ENCODE measurements at places on chromosomes 1 and 21.

DNA sequence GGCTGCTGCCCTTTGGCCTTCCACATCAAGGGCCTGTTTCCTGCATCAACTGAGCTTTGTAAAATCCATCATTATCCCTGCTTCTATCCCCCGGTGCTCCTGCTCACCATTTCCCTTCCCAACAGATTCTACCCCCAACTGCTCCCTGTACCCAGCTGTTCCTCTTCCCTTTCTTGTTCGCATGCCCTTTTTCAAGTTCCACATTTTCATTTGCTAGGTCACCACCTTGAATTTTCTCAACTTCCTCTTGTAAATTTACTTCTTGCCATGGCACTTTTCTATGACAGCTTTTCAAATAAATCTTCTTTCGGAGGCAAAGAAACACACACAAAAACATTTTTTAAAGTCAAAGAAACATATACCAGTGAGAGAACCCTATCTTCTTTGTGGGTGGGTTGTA, 330.5 kb upstream of the ADGRL2 start:
- DNase-seq: no peak

DNA sequence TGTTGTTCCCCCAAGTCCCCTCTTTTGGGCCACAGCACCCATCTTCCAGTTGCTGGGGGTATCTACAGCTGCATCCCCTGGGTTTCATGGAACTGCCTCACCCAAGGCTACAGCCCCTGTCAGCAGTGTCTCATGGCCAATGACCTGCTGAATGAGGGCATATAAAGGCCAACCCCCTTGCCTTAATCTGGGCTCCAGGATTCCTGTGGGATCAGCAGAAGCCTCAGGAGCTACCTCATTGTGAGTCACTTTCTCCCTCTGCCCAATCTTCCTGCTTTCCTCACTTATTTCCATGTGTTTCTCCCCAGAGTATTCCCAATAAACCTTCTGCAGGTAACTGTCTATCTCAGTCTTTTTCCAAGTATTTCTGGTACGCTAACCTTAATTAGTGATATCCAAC, 37.3 kb upstream of the SYT14 start:
- DNase-seq: no peak

DNA sequence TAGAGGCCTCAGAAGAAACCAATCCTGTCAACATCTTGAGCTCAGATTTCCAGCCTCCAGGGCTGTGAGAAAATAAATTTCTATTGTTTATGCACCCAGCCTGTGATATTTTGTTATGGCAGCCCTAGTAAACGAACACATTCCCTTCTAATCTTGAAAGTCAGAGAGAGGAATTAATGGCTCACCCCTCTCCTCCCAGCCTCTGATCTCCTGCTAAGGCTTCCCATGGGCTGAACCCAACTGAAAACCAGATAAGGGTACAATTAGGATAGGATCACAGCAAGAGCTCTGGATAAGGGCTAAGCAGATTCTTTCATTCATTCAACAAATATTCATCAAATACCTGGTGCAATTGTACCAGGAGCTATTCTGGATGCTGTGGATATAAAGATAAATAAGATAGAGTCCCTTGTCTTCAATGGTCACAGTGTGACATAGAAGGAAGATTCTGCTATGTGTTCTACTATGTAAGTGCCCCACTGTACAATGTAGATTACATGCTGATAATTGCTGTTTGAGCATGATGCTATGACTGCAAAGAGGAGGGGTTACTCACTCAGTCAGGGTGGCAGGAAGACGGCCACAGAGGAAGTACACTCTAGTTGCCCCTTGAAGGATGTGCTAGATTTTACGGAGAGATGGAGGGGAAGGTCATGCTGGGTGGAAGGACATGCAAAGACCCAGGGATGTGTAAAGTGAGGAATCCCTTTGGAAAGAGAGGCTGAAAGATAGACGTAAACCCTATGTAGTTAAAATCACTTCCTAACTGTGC, 203.3 kb upstream of the JUN start:
- no peak for DNase-seq

DNA sequence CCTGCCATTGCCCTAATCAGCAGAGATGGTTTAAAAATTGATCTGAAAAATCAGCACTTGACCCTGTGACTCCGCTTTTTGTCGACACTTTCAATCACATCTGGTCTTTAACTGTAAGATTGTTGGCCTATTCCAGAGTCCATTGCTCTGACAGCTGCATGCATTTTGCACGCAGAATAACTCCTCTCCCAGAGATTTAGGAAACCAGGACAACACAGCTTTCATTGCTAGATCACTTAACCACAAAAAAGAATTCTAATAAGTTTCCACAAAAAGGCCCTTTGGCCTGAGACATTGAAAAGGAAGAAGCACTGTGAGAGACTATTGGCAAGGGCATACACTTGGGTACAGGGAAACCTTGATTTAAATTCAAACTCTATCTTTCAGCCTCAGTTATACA, 373.1 kb downstream of the TGFB2 start:
- no peak for DNase-seq

- no peak for DNase-seq
These were observed 45.0 kb downstream of the ABCD3 start for GRCh38 chr1:94463056-94463764.

DNA sequence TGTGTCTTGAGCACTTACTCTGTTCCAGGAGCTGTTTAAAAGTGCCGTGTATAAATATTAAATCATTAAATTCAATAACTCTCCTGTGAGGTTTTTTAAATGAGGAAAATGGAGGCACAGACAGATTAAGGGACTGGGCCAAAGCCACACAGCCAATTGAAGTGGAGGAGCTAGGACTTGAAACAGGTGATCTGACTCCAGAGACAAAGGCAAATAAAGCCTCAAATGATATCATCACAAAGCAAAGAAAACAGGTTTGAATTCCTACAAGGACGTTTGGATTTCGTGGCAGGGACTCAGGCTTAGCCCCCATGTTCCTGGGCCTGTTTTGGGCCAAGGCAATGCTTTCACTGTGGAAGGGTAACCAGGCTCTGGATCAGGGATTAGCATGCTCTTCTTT, 45.2 kb upstream of the DMBX1 start:
- DNase-seq: no peak

- no peak for DNase-seq
These were observed 28.6 kb upstream of the TXLNA start for GRCh38 chr1:32150847-32151246.

- DNase-seq: no peak
These were observed 600.7 kb upstream of the USP24 start for GRCh38 chr1:55815745-55816455.

DNA sequence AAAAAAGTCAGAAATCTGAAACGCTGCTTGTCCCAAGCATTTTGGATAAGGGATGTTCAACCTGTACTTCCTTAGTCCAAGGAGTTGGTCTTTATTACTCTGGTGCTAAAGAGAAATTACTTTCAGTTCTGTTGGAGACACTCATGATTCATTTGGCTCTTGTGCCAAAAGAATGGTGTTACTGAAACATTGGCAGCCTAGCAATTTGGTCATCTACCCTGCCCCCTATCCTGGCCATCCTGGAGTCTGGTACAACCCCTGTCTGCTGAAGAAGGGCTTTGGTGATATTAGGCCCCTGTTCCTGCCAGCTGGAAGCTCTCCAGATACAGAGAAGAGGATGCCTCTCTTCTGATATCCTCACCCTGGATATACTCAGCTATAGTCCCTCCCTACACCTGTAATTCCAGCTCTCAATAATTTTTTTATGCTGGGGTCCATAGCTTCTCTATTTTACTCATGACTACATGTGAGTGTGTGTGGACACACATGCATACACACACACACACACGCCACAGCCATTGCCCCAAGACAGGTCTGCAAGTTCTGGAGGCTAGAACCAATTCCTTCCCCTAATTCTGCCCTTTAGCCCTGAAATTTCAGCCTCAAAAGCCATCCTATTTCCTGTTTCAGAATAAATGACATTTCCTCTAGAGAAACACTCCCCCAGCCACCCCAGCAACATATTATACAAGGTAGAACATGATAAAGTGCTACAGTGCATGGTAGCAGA, 40.0 kb downstream of the LHX8 start:
- no peak for DNase-seq

- DNase-seq: no peak
These were observed 117.4 kb downstream of the MRPS6 start for GRCh38 chr21:34190576-34191321.

- DNase-seq: no peak
These were observed 174.8 kb downstream of the TNFSF18 start for GRCh38 chr1:172875892-172876291.

DNA sequence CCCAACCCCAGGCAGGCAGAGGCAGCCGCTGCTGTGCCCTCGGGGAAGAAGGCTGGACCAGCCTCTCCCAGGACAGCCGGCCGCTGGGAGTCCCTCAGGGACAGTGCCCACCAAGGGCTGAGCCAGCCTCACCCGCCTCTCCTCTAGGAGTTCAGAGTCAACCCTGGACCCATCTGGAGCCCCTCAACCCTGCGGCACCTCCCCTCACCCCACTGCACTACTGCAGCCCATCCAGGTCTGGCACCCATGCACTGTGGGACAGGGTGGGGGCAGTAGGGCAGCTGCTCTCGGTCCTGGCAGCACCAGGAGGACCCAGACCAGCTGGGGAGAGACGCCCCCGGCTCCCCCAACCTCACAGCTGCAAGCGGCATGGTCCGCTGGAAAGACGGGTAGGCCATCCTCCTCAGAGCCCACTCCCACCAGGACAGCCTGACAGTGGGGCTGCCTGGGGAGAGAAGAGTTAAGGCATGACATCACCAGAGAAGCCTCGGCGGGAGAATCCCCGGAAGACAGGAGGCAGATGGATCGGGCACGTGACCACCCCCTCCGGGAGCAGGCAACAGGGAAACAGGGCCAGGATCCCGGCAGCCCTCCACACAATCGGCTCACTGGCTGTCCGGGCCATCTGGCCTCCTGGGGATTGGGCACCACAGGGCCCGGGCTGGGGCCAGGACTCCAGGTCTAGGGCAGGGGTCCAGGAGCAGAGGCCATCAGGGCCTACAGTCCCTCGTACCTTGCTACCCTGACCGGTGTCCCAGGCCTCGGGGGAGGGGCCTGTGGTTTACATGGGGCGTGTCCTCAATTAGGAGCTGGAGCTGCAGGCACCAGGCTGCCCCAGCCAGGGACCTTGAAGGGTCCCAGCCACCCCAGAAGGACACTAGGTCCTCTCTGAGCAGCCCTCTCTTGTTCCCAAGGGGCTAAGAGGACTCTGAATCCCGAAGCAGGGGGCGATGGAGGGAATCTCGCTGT, 3.1 kb downstream of the ACAP3 start:
- peak; percentile 90 for DNase-seq

DNA sequence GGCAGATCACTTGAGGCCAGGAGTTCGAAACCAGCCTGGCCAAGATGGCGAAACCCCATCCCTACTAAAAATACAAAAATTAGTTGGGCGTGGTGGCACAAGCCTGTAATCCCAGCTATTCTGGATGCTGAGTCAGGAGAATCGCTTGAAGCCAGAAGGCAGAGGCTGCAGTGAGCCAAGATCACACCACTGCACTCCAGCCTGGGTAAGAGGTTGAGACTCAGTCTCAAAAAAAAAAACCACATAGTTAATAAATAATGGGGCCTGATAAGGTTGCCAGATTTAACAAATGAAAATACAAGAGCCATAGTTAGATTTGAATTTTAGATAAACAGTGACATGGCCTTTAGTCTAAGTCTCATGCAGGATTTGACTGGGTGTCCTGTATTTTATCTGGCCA, 175.7 kb downstream of the ZZZ3 start:
- no peak for DNase-seq

- no peak for DNase-seq
These were observed 49.9 kb downstream of the CBS start for GRCh38 chr21:43025636-43026180.

Data from Right ventricle myocardium inferior (tissue), 1 donor.